ENCODE measurements at places on chromosomes 1 and 21.

- DNase-seq: no peak
Measured at GRCh38 chr1:67830226-67830625, 3.0 kb downstream of the GNG12 start.

DNA sequence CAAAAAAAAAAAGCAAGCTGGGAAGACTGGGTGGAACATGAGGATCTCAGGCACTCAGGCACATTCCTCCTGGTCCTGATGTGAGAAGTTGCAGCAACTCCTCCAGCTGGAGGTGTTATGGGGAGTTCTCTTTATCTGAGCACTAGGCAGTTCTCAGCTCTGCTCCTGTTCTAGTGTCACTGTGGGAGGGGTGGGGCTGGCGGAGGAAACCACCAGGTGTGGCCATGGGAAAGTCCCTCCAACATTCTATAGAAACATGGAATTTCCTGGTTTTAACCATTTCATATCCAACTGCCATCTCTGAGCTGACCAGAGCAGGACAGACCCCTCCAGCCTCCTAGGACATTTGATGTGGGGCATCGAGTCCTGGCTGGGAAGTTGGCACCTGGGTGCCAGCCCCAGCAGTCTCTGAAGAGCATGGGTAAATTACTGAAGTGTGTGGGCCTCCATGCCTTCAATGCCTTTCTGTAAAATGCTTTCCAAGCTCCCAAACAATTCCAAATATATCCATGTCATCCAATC is 804 bp upstream of the IKBKE start:
- peak; percentile 84 for DNase-seq

- DNase-seq: no peak
Measured at GRCh38 chr21:36615274-36615964, 83.5 kb upstream of the SIM2 start.

DNA sequence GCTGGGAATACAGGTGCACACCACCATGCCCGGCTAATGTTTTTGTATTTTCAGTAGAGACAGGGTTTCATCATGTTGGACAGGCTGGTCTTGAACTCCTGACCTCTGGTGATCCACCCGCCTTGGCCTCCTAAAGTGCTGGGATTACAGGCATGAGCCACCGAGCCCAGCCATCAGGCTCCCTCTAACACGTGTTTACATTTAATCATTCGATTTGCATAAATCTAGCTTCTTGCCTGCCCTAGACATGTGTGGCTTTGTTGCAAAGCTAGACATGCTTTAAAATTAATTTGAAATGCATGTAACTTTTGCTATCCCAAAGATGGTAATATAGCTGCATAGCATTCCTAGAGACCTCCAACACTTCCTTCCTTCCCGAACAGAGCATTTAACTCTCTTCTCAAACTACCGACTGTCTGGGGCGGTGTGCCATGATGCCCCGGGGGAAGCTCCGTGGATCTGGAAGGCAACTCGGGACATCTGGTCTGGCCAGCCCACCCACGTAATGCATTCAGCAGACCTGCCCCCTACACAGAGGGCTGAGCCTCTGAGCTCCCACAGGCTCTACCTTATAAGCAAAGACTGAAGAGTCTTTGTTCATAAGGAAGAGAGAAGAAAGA is 34.6 kb upstream of the NID1 start:
- no peak for DNase-seq

DNA sequence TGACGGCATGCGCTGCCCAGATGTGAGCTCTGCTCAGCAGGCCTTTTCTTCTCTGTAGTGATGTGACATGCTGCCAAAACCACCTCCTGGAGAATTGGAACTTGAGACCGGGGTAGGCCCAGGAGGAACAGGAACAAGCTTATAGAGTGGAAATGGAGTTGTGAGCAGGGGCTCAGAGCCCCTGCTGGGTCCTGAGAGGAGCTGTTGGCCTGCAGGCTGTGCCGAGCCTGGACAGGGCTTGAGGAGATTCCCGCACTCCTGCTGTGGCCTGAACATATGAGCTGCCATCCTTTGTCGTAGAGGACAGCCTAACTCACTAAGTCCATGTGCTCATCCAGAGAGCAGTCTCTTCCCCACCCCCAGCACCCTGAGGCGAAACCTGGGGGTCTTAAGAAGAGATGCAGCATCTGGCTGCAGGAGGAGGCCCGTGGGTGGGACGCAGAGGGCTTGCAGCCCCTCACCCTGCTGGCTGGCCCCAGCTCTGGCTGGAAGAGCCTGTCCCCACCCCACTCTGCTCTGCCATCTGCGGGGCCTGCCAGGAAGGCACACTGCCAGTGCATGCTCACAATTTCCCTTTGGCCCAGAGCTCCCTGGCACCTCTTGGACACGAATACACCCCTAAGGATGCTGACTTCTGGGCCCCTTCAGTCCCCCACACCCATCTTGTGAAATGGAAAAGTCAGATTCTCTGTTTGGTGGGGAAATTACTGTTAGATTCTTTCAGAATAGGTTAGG is 42.5 kb downstream of the PTPRF start:
- no peak for DNase-seq

GRCh38 chr1:1385931-1386330 is 10.9 kb upstream of the AURKAIP1 start:
- DNase-seq: no peak

- DNase-seq: peak; percentile 85
Measured at GRCh38 chr1:10687251-10687651, 109.2 kb downstream of the CASZ1 start.

GRCh38 chr1:62746086-62746808 is 37.7 kb upstream of the ATG4C start:
- no peak for DNase-seq

DNA sequence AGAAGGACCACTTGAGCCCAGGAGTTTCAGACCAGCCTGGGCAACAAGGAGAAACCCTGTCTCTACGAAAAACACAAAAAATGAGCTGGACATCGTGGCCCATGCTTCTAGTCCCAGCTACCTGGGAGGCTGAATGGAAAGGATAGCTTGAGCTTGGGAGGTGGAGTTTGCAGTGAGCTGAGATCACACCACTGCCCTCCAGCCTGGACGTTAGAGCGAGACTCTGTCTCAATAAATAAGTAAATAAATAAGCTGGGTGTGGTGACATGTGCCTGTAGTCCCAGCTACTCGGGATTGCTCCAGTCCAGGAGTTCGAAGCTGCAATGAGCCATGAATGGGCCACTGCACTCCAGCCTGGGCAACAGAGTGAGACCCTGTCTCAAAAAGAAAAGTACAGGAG is 3.6 kb downstream of the AKR1A1 start:
- no peak for DNase-seq

GRCh38 chr1:143661418-143662101 is 310.2 kb downstream of the FAM72C start:
- DNase-seq: no peak

DNA sequence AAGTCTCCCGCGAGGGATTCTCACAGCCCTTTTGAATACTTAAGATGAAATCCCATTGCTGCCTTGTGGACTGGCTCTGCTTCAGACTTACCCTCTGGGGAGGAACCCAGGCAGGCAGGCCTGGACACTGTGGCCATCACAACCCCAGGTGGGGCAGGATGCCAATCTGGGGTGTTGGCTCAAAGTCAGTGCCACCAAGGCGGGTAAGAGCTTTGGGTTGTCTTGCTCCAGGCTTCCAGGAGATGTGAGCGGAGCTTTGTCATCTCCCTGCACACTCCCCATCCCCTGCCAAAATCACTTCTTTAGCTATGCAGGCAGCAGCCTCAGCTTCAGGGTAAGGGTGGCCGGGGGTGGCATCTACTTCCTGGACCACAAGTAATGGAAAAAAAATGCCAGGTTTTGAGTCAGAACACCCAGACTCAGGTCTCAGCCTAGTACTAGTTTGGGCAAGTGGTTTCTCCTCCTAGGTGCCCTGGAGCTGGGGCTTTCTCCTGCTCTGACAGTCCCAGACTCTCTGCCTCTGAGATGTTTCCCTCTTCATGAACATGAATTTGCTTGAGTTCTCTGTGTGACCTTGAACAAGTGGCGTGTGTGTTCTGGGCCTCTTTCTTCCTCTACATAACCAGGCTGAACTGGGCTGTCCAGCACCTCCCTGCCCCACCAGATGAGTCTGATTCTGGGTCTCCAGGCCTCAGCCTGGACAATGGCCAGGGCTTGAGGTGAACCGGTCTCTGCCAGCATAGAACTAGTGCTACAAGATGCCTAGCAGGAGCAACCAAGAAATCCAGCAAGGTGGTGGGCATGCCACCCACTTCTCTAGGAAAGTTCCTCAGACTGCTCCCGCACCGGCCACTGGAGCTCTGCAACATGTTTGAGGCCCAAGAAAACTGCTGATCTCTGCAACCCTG is 65.4 kb downstream of the VWA5B1 start:
- DNase-seq: no peak

DNA sequence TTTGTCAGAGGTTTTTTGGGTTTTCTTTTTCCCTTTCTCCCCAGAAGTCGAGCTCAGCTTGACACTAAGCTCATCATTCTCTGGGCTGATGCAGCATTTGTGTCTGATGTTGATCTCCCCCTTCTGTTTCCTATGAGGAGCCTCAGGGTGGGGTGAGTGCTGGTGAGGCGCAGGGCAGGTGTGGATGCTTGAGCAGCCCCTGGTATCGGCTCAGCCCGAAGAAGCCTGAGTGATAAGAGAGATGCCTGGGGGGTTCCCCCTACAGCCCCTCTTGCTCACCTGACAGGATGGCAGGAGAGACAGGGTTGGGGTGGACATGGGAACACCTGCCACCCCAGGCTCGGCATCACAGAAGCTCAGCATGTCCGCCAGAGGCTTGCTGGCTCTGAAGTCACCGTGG is 239.0 kb downstream of the RHOU start:
- no peak for DNase-seq

GRCh38 chr1:57546549-57547330 is 122.9 kb upstream of the DAB1 start:
- no peak for DNase-seq

DNA sequence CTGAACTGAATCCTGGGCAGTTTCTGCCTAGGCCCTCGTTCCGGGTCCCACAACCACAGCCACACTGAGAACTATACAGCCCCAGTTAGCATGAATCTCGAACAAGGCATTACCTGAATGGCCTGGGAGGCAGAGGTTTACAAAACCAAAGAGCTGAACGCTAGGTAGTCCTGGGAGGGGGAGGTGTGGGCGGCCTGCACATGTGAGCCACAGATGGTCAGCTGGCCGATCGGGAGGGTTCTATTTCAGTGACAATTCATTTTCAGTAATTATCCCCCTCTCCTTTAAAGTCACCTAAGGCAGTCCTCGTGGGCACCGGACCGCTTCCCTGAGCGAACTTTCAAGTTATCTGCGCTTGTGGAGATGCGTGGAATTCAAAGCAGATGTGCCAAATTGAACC is 111.9 kb downstream of the GLIS1 start:
- DNase-seq: no peak

- DNase-seq: no peak
Measured at GRCh38 chr1:217857061-217857460, 225.9 kb downstream of the SPATA17 start.

DNA sequence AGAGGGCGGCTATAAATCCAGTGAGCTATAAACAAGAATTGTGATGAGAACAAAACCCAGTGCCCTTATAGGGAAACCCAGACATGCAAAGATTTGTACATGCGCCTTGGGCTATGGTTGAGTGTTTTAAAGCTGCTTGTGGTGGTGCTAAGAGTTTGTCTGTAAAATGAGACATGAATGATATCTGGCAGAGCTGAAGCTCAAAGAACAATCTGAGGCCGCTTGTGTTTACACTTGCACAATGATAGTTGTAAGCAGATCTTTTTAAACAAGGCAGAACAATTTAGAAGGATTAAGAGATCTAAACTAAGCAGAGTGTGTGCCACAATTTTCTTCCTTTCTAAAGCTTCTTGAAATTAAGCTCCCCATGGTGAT is 80.4 kb upstream of the ADAMTS5 start:
- DNase-seq: no peak

DNA sequence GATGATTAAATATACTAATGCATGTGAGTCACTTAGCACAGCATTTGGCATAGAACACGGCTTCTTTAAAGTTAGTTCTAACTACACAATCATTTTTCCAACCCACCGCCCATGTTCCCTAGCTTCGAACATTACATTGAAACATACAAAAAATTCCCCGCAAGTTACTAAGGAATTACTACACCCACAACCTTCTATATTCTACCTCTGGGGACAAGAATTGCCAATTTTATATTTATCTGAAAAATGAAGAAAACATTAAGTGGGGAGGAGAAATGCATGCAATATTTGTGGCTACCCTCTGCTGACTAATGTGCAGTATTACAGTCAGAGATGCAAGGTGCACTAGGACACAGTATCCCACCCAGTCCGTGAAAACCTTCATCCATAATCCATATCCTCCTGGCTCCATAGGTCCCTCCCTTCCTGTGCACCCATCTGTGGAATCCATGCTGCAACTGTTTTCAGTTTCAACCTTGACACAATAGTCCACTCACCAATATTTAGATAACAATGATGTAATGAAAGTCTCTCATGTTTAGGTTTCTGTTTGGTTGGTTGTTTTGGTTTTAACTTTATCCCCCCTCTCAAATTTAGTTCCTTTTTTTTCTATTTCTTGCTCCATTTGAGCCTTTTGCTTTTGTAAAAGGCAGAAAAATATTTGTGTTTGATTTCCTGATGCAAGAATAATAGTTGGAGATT is 31.6 kb downstream of the RGS5 start:
- no peak for DNase-seq

DNA sequence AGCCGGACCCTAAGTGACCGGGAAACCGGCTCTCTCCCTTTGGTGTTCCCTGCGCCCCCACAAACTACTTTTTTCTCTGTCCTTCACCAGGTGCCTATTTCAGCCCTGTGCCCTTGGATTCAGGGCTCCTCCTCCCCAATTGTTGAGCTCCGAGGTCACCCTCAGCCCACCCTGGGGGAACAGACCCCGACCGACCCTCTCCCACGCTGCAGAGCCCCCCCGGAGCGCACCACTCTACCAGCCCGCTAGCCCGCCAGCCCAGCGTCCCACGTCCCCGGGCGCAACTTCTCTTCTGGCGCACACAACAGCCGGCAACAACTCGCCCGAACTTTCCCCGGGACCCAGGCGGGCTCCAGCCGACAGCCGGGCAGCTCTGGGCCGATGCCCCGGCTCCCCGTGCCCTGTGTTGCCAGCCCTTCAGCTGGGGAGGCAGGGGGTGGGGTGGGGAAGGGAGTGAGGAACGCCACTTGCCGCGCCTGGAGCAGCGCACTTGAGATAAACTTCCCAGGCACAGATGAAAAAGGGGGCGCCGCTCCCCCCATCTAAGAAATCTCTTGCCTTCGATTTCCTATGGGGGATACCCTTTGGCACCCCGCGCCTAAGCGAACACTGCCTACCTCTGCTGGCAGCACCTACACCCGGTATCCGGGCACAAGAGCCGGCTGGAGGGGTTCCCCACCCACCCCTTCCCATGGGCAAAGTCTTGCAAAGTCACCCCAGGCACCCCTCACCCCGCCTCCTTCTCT is 997 bp downstream of the CASZ1 start:
- DNase-seq: peak; percentile 42

DNA sequence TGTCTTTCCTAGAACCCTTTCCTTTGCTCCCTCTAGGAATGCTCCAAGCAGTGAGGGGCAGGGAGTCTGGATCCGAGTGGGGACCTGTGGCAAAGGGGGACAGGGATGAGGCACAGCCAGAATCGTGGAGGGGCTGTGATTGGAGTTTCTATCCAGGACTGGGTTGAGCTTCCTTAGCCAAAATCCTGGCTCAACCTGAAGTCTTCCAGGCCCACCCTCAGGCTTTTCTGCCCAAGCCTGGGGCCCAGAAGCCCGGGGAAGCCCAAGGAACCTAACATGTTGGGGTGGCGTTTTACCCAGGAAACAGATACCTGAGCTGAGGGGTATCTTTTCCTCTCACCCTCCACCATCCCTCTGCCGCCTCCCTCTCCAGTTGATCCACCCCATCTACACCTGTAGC is 5.4 kb downstream of the MYOG start:
- no peak for DNase-seq

GRCh38 chr1:89686520-89686919 is 53.6 kb downstream of the LRRC8C start:
- no peak for DNase-seq
